ENCODE measurements at places on chromosomes 13 and 19.

DNA sequence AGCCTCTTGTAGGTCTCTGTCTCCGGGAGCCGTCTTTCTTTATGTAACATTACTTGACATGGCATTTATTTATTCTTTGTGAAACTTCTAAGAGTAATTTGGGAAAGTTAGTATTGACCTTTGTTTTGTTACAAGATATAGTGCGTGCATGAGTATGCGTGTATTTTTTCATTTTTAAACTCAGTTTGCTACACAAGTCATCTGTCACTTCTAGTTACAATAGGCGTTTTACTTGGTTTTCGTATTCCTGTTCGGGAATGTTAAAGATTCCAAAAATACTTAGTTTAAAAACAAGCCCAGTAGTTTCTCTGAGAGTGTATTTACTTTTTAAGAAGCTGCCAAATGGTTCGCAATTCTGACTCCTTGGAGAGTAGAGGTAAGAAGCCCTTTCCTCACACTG lies 3.2 kb downstream of the PDS5B start:
- ATAC-seq, result no peak

DNA sequence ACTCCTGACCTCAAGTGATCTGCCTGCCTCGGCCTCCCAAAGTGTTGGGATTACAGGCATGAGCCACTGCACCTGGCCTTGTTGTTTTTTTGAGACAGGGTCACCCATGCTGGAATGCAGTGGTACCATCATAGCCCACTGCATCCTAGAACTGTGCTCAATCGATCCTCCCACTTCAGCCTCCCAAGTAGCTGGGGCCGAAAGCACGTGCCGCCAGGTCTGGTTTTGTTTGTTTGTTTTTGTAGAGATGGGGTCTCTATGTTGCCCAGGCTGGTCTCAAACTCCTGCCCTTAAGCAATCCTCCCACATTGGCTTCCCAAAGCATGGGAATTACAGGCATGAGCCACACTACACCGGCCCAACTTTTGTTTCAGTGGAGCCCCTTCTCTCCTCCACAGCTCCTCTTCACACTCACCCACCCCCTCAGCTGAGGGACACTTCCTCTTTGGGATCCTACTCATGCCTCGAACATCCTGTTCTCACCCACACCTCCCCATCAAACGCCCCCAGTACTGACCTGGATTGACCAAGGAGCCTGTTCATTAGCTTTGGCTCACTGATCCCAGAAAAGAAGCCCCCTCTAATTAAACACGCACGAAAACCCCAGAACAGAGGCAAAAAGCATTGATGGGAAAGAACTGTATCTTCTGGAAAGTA lies 12.8 kb upstream of the CERS4 start:
- ATAC-seq, result no peak

DNA sequence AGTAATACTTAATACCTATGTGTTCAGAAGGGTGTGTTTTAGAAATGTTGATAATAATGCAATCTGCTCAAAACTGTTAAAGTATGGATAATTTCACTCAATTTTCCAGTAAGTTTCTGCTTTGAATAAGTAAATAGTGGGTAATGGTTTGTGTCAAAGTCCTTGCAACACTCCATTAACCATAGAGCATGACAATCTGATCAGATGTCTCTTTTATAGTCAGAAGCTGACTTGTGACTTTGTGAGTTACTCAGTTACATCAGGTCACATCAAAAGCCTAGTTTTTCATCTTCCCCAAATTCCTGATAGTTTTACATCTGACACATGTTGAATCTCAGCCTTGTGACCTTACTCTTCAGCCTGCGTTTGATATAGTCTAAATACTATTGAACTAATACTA lies 338.0 kb downstream of the EFNB2 start:
- no peak for ATAC-seq

DNA sequence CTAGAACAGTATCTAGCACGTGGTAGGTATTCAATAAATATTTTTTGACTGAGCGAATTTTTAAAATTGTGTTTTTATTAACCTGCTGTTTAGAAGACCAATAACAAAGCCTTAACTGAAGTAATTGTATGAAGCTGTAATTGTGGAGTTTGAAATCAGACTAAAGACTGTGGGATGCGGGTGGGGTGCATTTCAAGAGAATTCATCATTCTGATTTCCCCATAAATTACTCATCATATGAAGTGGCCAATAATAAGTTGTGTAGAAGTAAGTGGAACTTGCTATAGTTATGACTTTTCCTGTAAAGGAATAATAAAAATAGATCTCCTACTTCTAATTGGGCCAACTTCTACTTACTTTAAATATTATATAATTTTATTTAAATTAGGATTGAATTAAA lies 449.3 kb downstream of the PCDH9 start:
- no peak for ATAC-seq

All from motor neuron (in vitro differentiated cells).